ENCODE measurements at places on chromosomes 4 and X. TPM values are rescaled to one million over a fixed set of nuclear protein-coding genes. Genes with fewer than 3 reads are reported as not detected.

GRCh38 chrX:1528884-1529203 lies 8.1 kb downstream of the P2RY8 start:
- no peak for DNase-seq
- H3K4me3 ChIP-seq: no peak overlapping the region
- no peaks in the 10 kb centered on the region for H3K27me3 ChIP-seq

DNA sequence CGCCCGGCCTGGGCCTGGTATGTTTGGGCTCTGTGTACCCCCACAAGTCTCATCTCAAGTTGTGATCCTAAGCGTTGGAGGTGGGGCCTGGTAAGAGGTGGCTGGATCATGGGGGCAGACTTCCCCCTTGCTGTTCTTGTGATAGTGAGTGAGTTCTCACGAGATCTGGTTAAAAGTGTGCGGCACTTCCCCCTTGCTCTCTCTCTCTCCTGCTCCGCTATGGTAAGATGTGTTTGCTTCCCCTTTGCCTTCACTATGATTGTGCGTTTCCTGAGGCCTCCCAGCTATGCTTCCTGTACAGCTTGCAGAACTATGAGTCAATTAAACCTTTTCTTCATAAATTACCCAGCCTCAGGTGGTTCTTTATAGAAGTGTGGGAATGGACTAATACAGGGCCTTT lies 53.0 kb downstream of the CHST7 start:
- no peaks in the 10 kb centered on the region for H3K27me3 ChIP-seq
- no peak overlapping the region for H3K27ac ChIP-seq
- DNase-seq: no peak
- no peaks in the 10 kb centered on the region for H3K36me3 ChIP-seq

Gene AWAT2
- total RNA-seq: not detected

- no peak overlapping the region for H3K27ac ChIP-seq
- H3K4me3 ChIP-seq: no peak overlapping the region
- H3K36me3 ChIP-seq: no peaks in the 10 kb centered on the region
- H3K27me3 ChIP-seq: no peaks in the 10 kb centered on the region
- no peak for DNase-seq
- H3K4me1 ChIP-seq: no peaks in the 10 kb centered on the region
These were observed 243.2 kb upstream of the F9 start for GRCh38 chrX:139287155-139287924.

GRCh38 chrX:3697701-3698279 lies 15.7 kb downstream of the PRKX start:
- H3K27me3 ChIP-seq: no peaks in the 10 kb centered on the region
- H3K4me3 ChIP-seq: no peak overlapping the region
- peak overlapping the region; percentile 76 for H3K27ac ChIP-seq
- H3K36me3 ChIP-seq: no peaks in the 10 kb centered on the region

Gene SASH3
- not detected for total RNA-seq

Gene CSAG1
- 1.2 TPM for total RNA-seq

- no peak overlapping the region for H3K27ac ChIP-seq
- no peak for DNase-seq
- no peaks in the 10 kb centered on the region for H3K36me3 ChIP-seq
- H3K4me3 ChIP-seq: no peak overlapping the region
These were observed 65.6 kb downstream of the MID1 start for GRCh38 chrX:10554612-10555270.

- H3K36me3 ChIP-seq: no peaks in the 10 kb centered on the region
- no peak for DNase-seq
- no peaks in the 10 kb centered on the region for H3K27me3 ChIP-seq
- no peaks in the 10 kb centered on the region for H3K4me1 ChIP-seq
- no peak overlapping the region for H3K27ac ChIP-seq
These were observed 510.1 kb downstream of the FSTL5 start for GRCh38 chr4:161653697-161654096.

Gene IL21
- not detected for total RNA-seq

DNA sequence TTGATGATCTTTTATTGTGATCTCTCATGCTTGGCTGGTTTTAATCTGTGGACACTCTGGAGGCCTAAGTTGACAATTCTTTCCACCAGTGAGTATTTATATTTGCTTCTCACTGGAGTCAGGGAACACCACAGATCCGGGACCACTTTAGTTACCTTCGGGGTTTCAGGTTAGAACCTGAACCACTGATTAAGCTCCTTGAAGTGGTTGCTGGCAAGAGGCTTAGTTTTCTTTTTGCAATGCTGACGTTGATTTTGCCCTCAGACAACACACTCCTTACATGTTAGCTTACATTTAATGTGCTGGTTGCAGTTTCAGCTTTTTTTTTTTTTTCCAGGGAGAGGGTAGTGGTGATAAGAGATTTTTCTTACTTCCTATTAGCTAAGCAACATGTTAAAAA lies 10.5 kb upstream of the ZNF330 start:
- no peak for DNase-seq
- no peak overlapping the region for H3K27ac ChIP-seq
- H3K36me3 ChIP-seq: no peaks in the 10 kb centered on the region
- no peak overlapping the region for H3K4me3 ChIP-seq
- H3K4me1 ChIP-seq: no peaks in the 10 kb centered on the region

- no peak overlapping the region for H3K4me3 ChIP-seq
- H3K27ac ChIP-seq: no peak overlapping the region
- no peaks in the 10 kb centered on the region for H3K27me3 ChIP-seq
- H3K4me1 ChIP-seq: no peaks in the 10 kb centered on the region
These were observed 3.5 kb downstream of the ASMTL start for GRCh38 chrX:1449036-1449822.

DNA sequence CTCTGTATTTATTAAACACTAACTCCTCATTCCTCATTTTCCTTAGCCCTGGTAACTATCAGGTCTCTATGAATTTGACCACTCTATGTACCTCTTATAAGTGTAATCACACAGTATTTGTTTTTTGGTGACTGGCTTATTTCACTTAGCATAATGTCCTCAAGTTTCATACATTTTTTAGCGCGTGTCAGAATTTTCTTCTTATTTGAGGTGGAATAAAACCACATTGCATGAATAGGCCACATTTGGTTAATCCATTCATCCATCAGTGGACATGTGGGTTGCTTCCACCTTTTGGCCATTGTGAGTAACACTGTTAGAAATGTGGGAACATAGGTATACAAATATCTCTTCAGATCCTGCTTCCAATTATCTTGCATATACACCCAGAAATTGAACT lies 341.2 kb upstream of the BOD1L1 start:
- H3K27ac ChIP-seq: no peak overlapping the region
- H3K4me1 ChIP-seq: peaks cover 23% of the 10 kb centered on the region
- DNase-seq: peak; percentile 91

Gene RHOXF2B
- total RNA-seq: not detected

DNA sequence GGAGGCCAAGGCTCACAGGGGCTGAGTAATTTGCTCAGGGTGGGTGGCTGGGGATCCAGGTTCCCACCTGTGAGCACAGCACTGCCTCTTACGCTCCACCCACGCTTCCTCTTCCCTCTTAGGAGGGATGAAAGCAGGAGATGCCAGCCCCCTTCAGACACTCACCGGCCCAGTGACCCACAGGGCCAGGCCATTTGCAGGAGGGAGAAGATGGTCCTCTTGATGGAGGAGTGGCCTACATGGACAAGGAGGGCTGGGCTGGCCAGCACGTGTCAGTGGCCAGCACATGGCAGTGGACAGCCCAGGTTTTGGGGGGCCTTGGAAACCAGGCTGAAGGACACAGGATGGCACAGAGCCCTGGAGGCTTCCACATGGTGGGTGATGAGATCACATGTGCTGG lies 108.1 kb upstream of the PSAPL1 start:
- H3K27me3 ChIP-seq: no peaks in the 10 kb centered on the region
- no peak overlapping the region for H3K27ac ChIP-seq
- no peaks in the 10 kb centered on the region for H3K36me3 ChIP-seq
- H3K4me1 ChIP-seq: peaks cover 10% of the 10 kb centered on the region

Data from astrocyte (in vitro differentiated cells and primary cell).